ENCODE measurements at places on chromosomes 12 and 14. TPM values are rescaled to one million over a fixed set of nuclear protein-coding genes. Genes with fewer than 3 reads are reported as not detected.

- DNase-seq = no peak
Measured at GRCh38 chr12:56120158-56120846, 2.2 kb downstream of the ZC3H10 start.

GRCh38 chr14:51462182-51462581 is 189.5 kb upstream of the FRMD6 start:
- no peak for DNase-seq

DNA sequence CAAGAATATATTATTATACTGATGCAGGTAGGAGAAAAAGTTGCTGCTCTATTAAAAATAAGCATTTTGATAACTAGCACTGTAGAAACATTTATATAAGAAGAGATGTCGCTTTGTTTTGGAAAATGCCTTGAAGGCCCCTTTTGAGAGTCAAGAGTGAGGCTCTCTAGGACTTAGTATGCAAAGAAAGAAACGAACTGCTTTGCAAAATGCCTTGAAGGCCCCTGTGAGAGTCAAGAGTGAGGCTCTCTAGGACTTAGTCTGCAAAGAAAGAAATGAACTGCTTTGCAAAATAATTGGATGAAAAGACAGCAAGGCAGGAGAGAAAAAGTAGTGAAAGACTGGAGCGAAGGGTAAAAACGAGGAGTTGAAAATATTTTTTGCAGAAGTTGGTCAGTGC is 65.9 kb downstream of the AVPR1A start:
- DNase-seq = no peak

GRCh38 chr12:78530100-78530765 is 334.3 kb upstream of the SYT1 start:
- no peak for DNase-seq

GRCh38 chr12:132389526-132390286 is 60.3 kb upstream of the GALNT9 start:
- no peak for DNase-seq

GRCh38 chr12:29534935-29535334 is 37.4 kb upstream of the OVCH1 start:
- no peak for DNase-seq

GRCh38 chr12:94849411-94849976 is 154.0 kb downstream of the NDUFA12 start:
- no peak for DNase-seq

- no peak for DNase-seq
Measured at GRCh38 chr12:120466560-120467315, 2.8 kb downstream of the SRSF9 start.

- DNase-seq = no peak
Measured at GRCh38 chr14:77290705-77291104, 19.7 kb upstream of the NGB start.

- DNase-seq = no peak
Measured at GRCh38 chr14:65415613-65416012, 3.1 kb downstream of the FUT8 start.

DNA sequence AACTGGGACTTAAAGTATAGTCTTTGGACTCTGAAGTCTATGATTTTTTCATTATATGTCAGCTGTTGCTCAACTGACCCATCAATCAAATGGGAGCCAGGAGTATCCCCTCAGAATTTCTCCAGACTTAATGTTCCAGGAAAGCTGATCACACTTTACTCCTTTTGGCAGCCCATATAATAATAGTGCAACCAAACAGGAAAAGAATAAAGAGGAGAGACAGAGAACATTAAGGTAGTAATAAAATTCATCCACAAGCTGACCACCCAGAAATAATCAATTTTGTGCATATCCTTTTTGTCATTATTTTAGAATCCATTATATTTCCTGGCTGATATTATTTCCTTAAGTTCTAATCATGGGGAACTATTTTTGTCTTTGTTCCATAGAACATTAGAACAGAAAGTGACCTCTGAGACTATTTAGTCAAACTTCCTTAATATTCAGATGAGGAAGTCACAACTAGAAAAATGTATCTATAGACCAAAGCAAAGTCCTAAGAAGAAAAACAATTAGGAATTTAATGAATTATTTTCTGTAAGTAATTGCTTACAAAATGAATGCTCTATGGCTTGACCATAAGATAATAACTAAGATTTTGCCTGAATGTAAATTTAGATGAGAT is 238.1 kb upstream of the SEL1L start:
- DNase-seq = no peak

DNA sequence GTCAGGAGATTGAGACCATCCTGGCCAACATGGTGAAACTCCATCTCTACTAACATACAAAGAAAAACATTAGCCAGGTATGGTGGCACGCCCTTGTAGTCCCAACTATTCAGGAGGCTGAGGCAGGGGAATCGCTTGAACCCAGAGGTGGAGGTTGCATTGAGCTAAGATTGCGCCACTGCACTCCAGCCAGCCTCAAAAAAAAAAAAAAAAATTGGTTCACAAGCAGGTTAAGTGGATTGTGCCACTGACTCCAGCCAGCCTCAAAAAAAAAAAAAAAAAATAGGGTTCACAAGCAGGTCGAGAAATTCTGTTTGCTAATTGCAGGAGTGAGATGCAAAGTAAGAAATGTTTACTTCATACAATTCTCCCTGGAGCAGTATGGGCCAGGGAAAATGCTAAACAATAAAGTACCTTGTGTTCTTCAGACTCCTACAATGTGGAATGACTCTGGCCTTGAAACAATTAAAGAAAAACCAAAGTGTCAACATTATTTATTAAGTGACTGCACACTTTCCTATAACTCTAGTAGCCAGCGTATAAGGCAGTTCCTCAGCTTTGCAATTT is 6.1 kb downstream of the EDDM3B start:
- DNase-seq = no peak

DNA sequence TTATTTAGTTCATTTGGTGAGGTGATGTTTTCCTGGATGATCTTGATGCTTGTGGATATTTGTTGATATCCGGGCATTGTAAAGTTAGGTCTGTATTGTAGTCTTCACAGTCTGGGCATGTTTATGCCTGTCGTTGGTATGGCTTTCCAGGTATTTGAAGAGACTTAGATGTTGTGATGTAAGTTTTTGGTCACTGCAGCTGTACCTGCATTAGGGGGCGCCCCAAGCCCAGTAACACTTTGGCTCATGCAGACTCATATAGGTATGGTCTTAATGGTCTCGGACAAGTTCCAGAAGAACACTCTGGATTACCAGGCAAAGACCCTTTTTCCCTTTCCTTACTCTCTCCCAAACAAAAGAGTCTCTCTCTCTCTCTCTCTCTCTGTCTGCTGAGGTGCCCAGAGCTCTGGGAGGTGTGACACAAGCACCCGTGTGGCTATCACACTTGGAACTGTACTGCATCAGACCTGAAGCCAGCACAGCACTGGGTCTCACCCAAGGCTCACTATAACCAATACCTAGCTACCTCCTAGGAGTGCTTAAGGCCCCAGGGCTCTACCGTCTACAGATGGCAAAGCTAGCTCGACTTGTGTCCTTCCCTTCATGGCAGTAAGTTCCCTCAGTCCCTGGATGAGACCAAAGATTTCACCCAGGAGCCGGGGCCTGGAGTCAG is 425.8 kb upstream of the ATXN7L3B start:
- DNase-seq = no peak

- no peak for DNase-seq
Measured at GRCh38 chr12:132071040-132071810, 72.9 kb downstream of the DDX51 start.

- no peak for DNase-seq
Measured at GRCh38 chr12:89523843-89524540, 604 bp downstream of the GALNT4 start.

- no peak for DNase-seq
Measured at GRCh38 chr12:75162845-75163244, 46.8 kb downstream of the KCNC2 start.

DNA sequence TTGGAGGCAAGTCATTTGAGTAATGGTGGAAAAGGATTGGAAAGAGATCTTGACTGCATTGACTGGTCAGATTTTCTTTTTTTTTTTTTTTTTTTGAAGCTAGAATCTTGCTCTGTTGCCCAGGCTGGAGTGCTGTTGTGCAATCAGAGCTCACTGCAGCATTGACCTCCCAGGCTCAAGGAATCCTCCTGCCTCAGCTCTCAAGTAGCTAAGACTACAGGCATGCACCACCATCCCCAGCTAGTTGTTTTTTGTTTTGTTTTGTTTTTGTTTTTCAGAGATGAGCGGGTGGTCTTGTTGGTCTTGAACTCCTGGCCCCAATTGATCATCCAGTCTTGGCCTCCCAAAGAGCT is 30.9 kb upstream of the FAM222A start:
- no peak for DNase-seq

GRCh38 chr14:93010522-93011140 is 87.7 kb downstream of the CHGA start:
- DNase-seq = no peak

GRCh38 chr12:28909291-28909690 is 239.8 kb upstream of the FAR2 start:
- no peak for DNase-seq

- no peak for DNase-seq
Measured at GRCh38 chr14:63345826-63346225, 27.1 kb upstream of the GPHB5 start.

- DNase-seq = no peak
Measured at GRCh38 chr12:81558031-81558430, 201.1 kb downstream of the PPFIA2 start.

GRCh38 chr12:108697905-108698304 is 33.4 kb downstream of the CORO1C start:
- DNase-seq = no peak

DNA sequence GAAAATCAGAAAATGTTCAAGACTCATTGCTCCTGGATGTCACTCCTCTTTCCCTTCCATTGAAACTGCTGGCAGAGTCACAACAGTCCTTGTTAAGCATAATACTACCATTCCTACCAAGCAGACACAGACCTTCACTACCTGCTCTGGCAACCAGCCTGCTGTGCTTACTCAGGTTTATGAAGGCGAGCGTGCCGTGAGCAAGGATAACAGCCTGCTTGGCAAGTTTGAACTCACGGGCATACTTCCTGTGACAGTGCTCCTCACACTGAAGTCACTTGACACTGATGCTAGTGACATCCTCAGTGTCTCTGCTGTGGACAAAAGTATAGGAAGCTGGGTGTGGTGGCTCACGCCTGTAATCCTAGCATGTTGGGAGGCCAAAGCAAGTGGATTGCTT is 15.7 kb upstream of the PHETA1 start:
- no peak for DNase-seq

- DNase-seq = no peak
Measured at GRCh38 chr12:56377310-56377988, 14.8 kb upstream of the APOF start.

DNA sequence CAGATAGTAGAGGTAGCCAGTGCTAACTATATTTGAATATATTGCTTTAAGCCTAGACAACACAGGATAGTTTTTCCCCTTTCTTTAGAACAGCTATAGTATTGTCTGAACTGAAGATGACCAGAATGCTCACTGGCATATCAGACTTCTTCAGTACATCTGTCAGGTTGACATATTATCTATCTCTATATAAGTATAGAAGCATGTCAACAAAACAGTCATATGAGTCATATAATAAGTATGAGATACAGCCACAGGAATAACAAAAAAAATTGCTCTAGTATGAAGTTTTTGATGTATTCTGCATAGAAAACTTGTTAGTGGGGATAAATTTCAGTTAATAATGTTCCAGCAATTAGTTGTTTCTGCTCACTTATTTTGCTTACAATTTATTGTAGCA is 767.7 kb downstream of the LRFN5 start:
- no peak for DNase-seq

GRCh38 chr12:133129368-133130037 is 571 bp downstream of the ZNF891 start:
- no peak for DNase-seq

DNA sequence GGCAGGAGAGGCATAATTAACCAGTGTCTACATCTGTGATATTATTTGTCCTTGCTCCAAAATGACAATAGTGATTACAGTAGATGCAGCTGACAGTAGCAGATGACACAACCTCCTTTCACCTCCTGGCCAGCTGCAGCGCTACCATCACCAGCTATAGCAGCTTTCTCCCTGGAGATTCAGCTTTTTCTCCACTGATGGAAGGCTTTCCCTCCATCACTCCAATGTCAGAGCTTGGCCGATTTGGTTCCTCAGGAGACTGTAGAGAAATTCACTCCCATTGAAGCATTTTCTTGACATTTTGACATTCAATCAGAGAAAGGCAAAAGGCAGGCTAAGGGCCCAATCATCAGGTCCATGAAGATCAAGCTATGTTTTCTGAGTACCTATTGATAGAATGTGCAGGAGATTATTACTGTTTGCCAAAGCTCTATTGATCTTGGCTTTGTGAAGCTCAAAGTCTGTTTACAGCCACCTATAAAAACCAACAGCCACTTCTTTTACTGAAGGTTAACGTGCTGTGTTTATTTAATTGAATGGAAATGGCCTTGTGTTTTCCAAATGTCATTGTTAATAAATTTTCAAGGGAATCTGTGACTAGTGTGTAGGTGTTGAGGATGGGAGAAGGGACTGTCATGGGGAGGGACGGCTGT is 785.1 kb downstream of the DIO2 start:
- no peak for DNase-seq

DNA sequence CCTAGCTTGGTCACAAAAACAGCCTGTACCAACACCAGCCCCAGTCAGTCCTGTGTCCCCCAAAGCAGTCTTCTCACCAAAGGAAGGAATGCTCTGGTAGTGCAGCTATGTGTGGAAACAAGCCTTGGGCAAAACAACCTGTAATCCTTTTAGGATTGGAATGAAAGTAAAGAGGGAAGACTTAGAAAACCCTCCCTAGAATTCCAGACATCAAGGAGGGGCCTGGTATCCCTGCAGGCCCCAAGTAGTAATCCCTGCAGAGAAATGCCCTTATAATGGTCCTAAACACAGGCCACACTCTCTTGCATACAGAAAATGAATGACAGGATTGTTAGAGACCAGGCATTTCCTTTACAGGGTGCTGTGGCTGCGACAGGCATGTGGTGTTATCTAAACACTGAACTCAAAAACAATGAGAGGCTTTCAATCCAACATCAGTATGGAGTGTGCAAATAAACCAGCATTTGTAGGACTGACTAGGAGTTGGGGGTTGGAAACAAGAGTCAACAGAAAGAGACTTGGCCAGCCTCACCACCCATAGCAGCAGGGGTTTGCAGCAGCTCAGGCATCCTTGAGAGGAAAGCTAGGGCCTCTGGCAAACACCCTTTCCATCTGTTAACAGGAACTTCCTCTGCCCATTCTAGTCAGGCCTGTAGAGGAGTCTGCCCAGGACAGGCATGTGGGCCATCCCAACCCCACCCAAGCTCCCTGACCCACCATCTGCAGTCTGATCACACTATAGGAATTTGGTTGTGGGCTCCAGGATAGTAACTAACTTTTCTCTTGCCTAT is 59.1 kb downstream of the DCAF5 start:
- no peak for DNase-seq

The FZD10 gene
- polyA plus RNA-seq = 17.3 TPM

The DDX11 gene
- polyA plus RNA-seq = 28.1 TPM

The DENND5B gene
- polyA plus RNA-seq = 20.6 TPM

The ASCL1 gene
- not detected for polyA plus RNA-seq

The CPSF2 gene
- 34.1 TPM for polyA plus RNA-seq

The RTL1 gene
- 60.5 TPM for polyA plus RNA-seq

The CIDEB gene
- polyA plus RNA-seq = 8.2 TPM

The MRPL52 gene
- polyA plus RNA-seq = 73.7 TPM

The PPM1H gene
- polyA plus RNA-seq = 3.1 TPM

The DNAI7 gene
- 0.38 TPM for polyA plus RNA-seq

The GRIP1 gene
- polyA plus RNA-seq = 1.1 TPM

The AMN gene
- polyA plus RNA-seq = 0.16 TPM

The AHSA1 gene
- 111 TPM for polyA plus RNA-seq

Data from forelimb muscle (tissue), 1 donor.